ENCODE measurements at places on chromosomes 3 and 15. TPM values are rescaled to one million over a fixed set of nuclear protein-coding genes. Genes with fewer than 3 reads are reported as not detected.

DNA sequence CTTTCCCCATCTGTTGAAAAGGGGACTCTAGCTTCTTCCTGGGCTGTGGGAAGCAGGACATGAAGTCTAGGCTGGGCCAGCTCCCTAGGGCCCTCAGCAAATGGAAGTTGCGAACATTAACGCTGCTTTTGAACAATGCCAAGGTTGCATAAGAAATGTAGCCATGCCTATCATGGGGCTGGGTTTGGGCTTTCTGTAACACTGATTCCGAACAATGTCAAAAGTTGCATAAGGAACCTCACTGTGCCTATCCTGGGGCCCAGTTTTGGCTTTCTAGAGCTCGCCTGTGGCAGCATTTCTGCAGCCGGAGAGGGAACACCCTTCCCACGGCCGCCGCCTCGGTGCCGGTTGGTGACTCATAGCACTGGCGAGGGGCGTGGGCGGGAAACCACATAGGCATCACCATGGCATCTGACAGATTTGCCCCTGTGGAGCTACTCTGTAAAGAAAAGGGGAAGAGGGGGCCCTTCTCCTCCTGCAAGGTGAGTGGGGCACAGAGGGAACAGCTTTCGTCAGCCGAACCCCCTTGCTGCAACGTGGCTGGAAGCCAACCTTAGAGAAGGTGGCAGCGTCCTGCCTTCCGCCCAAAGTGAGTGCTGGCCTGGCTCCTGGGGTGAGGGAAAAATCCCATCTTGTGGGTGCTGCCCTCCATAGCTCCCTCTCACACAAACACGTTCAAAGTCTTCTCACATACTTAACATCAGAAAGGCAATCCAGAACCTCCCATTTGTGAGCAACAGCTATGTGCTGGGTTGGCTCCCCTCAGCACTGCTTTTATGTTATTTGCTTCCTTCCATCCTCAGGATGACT is 46.6 kb upstream of the ATP2B2 start:
- no peak for DNase-seq

DNA sequence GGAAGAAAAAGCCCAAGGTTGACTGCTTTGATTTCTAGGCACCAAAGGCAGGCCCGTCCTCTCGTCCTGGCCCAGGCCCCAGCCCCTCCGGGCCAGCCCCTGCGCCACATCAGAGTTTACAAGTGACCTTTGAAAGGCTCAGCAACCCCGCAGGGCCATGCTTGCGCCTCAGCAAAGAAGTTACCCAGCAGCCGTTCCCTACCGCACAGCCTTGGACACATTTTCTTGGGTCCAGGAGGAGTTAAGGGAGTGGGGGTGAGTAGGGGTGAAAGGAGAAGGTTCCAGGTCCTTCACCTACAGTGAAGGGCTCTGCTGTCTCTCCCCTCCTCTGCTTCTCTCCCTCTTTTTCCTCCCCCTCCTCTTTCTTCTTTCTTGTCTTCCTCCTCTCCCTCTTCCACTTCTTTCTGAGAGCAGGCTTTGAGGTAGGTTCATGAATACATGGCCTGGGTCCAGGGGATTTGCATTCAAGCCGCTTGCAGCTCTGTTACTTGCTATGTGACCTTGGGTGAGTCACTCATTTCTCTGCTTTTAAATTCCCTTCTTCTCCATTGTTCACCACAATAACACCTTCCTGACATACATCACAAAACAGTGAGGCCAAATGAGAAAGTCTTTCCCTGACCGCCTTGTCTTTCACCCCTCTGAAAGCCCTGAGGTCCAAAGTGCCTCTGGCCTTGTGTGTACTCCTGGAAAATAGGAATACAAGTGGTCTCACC is 223.3 kb upstream of the TPRG1 start:
- DNase-seq = peak; percentile 55

GRCh38 chr3:46209746-46210470 is 1.8 kb upstream of the CCR1 start:
- DNase-seq = no peak

PDHB gene
- total RNA-seq = 341 TPM

DNA sequence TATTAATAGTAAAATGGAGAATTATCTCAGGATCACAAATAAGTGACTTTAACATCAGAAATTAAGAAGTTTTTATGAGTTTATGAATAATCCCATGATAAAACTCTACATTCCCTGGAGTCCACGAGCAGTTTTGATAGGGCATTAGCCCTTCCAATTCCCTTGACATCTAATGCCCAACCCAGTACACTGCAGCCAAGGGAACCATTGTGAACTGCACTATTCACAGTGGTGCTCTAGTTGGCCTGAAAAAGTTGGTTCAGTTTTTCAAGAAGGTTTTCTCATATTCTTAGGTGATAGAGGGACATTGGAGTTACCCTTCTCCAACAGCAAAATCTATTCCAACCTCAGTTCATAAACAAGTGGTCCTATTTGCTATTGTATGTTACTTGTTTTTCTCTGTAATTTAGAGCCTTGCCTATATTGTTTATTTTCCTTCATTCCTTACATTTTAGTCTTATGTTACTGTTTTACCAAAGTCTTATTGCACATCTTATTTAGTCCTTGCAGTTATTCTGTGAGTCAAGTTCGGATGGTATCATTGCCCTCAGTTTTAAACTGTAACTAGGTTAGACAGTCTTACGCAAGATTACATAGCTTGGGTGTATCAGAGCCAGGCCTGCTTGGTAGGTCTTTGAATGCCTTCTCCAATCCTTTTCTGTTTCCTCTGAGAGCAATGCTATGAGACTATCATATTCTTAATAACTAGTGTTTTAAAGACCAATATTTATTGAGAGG is 57.9 kb upstream of the SAMMSON start:
- no peak for DNase-seq

GRCh38 chr3:118682921-118683320 is 351.7 kb downstream of the IGSF11 start:
- no peak for DNase-seq

PLA2G4D gene
- 0.61 TPM for total RNA-seq

SPINK8 gene
- total RNA-seq = not detected

- no peak for DNase-seq
Measured at GRCh38 chr15:26007151-26007550, 144.0 kb upstream of the ATP10A start.

P3H2 gene
- 56.7 TPM for total RNA-seq

EXOSC7 gene
- 66.9 TPM for total RNA-seq

LSG1 gene
- total RNA-seq = 38.4 TPM

- DNase-seq = no peak
Measured at GRCh38 chr3:22920006-22920405, 283.1 kb upstream of the UBE2E2 start.

COLQ gene
- total RNA-seq = 0.68 TPM

- no peak for DNase-seq
Measured at GRCh38 chr3:193095366-193095765, 145.7 kb upstream of the PLAAT1 start.

DNA sequence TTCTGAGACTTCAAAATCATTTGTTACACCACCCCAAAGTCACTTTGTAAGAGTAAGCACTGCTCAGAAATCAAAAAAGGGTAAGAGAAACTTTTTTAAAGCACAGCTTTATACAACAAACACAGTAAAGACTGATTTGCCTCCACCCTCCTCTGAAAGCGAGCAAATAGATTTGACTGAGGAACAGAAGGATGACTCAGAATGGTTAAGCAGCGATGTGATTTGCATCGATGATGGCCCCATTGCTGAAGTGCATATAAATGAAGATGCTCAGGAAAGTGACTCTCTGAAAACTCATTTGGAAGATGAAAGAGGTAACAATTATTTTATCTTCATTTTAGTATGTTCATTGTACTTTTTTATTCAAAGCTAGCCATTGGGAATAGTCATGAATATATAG is 32.6 kb downstream of the BLM start:
- DNase-seq = no peak

- DNase-seq = no peak
Measured at GRCh38 chr15:71813723-71814470, 3.5 kb downstream of the NR2E3 start.

- DNase-seq = no peak
Measured at GRCh38 chr3:124700880-124701684, 29.2 kb upstream of the UMPS start.

DNA sequence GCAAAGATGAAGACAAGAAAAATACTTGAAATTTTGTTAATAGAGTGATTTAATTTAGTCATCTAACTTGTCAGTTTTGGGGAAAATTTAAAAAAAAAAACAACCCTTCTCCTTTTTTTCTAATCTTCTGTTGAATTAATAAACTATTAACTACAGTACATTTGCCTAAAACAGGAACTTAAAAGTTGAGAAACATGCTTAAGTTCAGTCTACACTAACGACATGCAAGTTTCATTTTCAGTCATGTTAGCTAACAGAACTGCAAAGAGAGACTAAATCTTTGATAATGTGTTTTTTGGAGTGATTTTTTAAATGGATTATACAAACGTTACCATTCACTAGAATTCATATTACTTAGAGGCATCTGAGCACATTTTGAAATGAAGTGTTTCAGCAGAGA is 71.9 kb upstream of the MBNL1 start:
- DNase-seq = no peak

C2CD4A gene
- total RNA-seq = not detected

DLL4 gene
- 0.62 TPM for total RNA-seq

DNA sequence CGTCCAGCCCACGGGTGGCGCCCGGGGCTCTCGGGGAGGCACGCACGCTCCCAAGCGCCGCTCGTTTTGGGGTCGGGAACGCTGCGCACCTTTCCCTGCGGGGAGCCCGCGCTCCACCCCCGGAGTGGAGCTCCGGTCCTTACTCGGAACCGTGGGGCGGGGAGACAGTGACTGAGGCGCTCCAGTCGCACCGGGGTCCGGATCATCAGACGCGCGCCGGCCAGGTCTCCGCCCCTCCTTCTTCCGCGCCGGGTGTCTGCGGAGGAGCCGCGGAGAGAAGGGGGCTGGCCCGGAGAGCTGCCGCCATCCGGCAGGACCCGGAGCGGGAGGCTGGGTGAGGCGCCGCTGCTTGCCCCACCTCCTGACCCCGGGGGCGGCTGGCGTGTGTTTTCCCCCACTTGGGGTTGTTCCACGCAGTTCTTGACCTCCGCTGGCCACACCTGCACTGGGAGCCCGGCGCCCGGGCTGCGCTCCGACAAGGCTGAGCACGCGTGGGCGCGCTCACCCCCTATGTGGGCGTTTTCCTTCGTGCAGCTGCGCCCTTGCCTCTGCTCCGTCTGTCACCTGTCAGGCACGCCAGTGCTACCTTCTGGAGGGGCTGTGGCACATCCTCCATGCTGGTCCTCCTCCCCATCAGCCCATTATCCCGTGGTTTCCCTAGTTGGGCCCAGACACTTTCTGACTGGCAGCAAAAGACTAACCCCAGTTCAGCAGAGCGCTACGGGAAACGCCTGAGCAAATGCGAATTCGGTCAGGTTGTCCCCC is at the start of gene MCF2L2:
MCF2L2 (minus strand) TSS at position 173 of the 765 bp plus-strand sequence. CDS start 642 bp downstream, outside the sequence.
- DNase-seq = peak; percentile 45

- no peak for DNase-seq
Measured at GRCh38 chr15:47334805-47335535, 382.3 kb upstream of the SEMA6D start.

DNA sequence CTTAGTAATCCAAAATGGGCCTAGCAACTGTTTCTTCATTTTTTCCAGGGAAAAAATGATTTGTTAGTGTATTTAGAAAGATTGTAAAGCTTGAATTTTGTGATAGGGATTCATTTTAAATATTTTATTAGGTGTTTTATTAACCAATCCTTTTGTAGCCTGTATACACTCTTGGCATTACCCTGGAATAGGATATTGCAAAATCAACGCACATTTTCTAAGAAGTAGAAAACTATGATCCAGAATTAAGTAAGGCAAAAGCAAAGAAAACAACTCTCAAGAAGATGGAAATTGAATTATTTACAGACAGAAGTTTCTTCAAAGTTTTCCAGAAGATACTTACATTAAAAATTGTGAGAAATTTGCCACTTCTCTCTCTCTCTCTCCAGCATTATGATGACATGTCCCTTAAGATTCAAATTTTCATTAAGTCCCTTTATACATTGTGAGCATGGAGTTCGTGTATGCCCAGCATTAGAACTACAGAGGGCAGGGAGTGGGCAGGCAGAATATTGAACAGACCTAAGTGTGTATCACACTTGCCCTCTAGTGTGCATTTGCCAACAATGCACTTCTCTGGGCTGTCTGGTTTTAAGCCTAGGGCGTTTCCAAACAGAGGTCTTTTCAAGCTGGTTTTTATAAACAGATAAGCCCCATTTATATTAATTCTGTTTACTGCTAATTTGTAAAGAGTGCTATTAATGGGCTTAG is 28.5 kb upstream of the CMSS1 start:
- peak; percentile 17 for DNase-seq

DNA sequence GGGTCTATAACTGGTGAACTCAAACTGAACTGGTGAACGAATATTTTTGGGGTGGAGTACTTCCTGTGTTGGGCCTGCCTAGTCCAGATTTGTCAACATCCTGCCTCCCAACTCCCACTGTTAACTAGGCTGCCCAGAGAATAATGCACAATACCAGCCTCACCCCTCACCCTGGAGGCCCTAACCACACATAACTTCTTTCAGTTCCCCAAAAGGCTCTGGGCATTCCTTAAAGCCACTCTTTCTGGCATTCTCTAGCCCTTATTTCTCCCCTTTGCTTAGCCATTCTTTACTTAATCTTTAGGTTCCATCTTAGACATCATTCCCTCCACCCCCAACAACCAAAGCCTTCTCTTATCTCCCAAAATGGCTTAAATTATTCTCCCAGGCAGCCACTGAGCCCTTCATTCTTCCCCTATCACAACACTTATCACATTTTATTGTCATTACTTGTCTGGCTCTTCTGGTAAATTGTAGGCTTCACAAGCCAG is 9.1 kb upstream of the SEC11A start:
- DNase-seq = no peak

DNA sequence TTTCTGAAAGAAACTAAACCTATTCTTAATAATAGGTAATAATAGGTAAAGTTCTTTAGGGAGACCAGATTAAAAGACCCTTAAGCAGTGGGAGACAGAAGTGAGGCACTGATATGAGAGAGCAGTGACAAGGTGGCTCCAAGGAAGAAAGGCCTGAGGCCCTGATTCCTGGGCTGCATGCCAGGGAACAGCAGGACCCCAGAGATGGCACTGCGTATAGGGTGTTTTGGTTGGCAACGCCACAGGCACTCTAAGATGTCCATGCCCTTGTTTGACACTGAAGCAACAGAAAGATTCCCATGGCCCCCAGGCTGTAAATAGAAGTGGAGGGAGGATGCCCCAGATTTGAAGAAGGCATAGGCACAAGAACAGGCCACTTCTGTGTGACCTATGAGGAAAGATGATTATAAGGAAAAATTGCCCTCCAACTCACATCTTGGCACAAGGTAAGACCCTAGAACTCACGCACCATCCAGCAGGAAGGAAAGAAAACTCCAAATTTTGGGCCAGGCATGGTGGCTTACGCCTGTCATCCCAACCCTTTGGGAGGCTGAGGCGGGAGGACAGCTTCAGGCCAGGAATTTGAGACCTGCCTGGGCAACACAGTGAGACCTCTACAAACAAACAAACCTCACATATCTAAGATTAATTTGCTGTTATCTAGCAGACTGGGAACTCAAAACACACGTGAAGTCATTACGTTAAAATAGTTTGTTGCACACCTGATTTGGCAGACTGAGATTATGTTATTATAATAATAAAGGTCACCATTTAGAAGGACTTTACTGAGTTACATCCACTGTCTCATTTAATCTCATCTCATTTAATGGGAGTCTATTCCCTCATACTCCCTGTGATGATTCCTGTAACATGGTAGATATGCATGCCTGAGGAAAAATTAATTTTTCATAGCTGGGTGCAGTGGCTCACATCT is 10.5 kb upstream of the BLM start:
- peak; percentile 79 for DNase-seq

Measured in G401 (cell line).